ENCODE measurements at places on chromosomes 1 and 21.

DNA sequence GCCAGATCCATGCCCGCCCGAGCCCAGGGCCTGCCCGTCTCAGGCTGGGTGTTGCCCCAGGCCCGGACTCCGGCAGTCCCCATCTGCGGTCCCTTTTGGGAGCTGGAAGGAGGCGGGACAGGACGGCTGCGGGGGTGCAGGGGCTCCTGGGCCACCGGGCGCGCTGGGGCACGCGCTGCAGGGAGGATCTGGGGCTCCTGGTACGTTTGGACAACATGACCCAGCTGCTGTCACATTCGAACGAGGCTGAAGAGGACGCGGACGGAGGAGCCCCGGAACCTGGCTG is 6.6 kb upstream of the CALML6 start:
- no peaks in the 10 kb centered on the region for H3K27me3 ChIP-seq
- H3K36me3 ChIP-seq = no peaks in the 10 kb centered on the region
- H3K27ac ChIP-seq = no peak overlapping the region
- H3K4me1 ChIP-seq = peaks cover 15% of the 10 kb centered on the region
- DNase-seq = no peak

GRCh38 chr1:208154679-208155642 is 89.2 kb downstream of the PLXNA2 start:
- H3K27ac ChIP-seq = no peak overlapping the region
- H3K36me3 ChIP-seq = no peaks in the 10 kb centered on the region

- peaks cover 26% of the 10 kb centered on the region for H3K4me1 ChIP-seq
- H3K27me3 ChIP-seq = no peaks in the 10 kb centered on the region
- no peak for DNase-seq
Observed at GRCh38 chr21:37967036-37967435, 50.8 kb upstream of the KCNJ6 start.

DNA sequence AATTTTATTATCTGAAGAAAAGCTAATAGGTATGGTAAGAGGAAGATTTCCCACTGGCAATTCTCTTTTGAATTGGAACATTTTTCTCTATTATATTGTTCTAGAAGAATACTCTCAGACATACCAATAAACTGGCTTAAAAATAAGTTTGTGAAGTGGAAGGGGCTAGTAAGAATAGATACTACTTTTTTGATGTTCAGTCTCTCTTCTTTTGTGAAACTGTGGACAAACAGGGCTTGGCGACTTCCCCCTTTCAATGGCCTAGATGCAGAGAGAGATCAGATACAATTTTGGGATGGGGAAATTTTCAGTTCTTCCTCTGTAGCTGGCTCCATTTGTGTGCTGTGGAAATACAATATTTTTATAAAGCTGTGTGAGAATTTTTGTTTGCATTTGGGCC is 2.5 kb downstream of the PBX1 start:
- no peak for DNase-seq
- no peaks in the 10 kb centered on the region for H3K36me3 ChIP-seq
- H3K27me3 ChIP-seq = no peaks in the 10 kb centered on the region
- peaks cover 54% of the 10 kb centered on the region for H3K4me1 ChIP-seq
- H3K27ac ChIP-seq = no peak overlapping the region

DNA sequence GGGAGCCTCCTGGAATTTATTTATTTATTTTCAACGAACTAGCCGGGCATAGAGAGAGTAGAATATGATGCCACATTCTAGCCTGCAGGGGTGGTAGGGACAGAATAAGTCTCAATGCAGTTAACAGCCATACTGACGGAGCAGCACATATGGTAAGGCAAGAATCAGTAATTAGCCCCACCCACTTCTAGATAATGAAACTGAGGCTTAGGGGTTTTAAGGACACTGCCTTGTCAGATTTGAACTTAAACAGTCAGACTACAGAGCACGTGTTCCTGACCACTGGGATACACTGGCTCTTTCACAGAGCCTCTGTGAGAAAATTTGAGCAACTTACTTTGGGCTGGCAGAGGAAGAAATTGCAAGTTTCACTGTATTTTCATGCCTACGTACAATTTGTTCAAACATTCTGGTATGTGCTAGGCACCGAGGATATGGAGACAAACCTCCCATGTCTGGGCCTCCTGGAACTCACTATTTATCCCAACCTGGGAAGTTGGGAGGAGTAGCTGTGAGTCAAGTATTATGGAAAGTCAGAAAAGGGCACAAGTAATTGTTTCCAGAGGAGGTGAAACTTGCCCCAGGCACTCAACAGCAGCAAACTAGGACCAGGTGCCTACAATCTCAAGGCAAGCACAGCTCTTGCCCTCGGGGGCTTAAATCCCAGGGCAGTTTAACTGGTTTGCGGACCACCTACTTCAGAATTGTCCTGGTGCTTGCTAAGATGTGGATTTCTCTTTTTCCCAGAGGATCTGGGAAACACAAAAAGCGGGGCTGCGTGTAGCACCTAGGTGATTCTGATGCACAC is 1.6 kb upstream of the CLIC4 start:
- DNase-seq = no peak
- peak overlapping the region; percentile 70 for H3K27ac ChIP-seq
- peak overlapping the region; percentile 43 for H3K4me3 ChIP-seq
- H3K36me3 ChIP-seq = no peaks in the 10 kb centered on the region

GRCh38 chr1:65149351-65150107 is 1.5 kb downstream of the AK4 start:
- H3K4me3 ChIP-seq = peak overlapping the region; percentile 88
- peaks cover 80% of the 10 kb centered on the region for H3K27me3 ChIP-seq
- H3K4me1 ChIP-seq = peaks cover 23% of the 10 kb centered on the region

DNA sequence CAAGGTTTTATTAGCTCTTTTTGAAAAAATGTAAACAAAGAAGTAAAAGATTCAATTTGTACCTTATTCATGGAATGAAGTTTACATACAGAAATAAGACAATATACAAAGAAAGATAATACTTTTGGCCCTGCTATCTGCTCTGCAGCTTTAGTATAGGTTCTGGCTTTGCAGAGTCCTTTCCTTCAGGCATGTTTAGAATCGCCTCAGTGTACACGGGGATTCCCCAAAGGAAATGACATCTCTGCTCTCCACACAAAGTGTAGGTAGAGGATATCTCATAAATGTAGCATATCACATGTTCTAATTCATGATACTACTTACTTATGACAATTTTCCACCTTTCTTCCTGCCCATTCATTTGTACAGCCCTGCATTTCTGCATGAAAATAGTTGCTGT is 222.6 kb upstream of the DPYD start:
- H3K4me1 ChIP-seq = no peaks in the 10 kb centered on the region
- H3K27me3 ChIP-seq = no peaks in the 10 kb centered on the region
- DNase-seq = no peak
- no peak overlapping the region for H3K4me3 ChIP-seq
- no peak overlapping the region for H3K27ac ChIP-seq

- DNase-seq = no peak
- H3K4me1 ChIP-seq = peaks cover 18% of the 10 kb centered on the region
- no peaks in the 10 kb centered on the region for H3K36me3 ChIP-seq
- H3K27ac ChIP-seq = no peak overlapping the region
Observed at GRCh38 chr1:37404711-37405110, 69.7 kb upstream of the ZC3H12A start.

GRCh38 chr1:59043796-59044195 is 253.1 kb upstream of the FGGY start:
- no peak overlapping the region for H3K4me3 ChIP-seq
- DNase-seq = no peak
- H3K4me1 ChIP-seq = no peaks in the 10 kb centered on the region
- no peaks in the 10 kb centered on the region for H3K27me3 ChIP-seq
- no peaks in the 10 kb centered on the region for H3K36me3 ChIP-seq

- no peaks in the 10 kb centered on the region for H3K27me3 ChIP-seq
- H3K36me3 ChIP-seq = no peaks in the 10 kb centered on the region
- H3K4me1 ChIP-seq = no peaks in the 10 kb centered on the region
- no peak overlapping the region for H3K27ac ChIP-seq
- H3K4me3 ChIP-seq = no peak overlapping the region
- no peak for DNase-seq
Observed at GRCh38 chr1:153526132-153526543, 9.7 kb downstream of the S100A6 start.

GRCh38 chr1:33387625-33388024 is 43.3 kb downstream of the PHC2 start:
- H3K4me3 ChIP-seq = no peak overlapping the region
- H3K27ac ChIP-seq = no peak overlapping the region
- no peak for DNase-seq
- peaks cover 2% of the 10 kb centered on the region for H3K36me3 ChIP-seq
- H3K4me1 ChIP-seq = peaks cover 33% of the 10 kb centered on the region

DNA sequence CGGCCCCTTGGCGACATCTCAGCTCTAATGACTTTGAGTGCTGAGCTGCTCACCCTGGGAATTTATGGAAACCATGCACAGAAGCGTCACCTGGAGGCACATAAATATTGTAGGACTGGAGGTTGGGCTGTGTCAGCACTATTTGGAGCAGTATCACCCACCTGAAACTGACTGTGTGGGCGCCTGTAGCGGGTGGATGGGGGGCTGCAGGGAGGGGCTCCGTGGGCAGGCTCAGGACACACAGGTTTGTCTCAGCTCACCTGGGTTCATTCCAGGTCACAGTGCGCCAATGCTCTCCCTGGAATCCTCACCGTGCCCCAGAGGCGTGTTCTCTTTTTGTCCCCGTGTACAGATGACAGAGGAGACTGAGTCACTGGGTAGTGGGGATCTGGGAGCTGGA is 74.8 kb upstream of the ACTL8 start:
- peaks cover 15% of the 10 kb centered on the region for H3K4me1 ChIP-seq
- H3K4me3 ChIP-seq = no peak overlapping the region
- H3K27ac ChIP-seq = no peak overlapping the region
- peaks cover under 1% of the 10 kb centered on the region for H3K36me3 ChIP-seq
- no peak for DNase-seq

GRCh38 chr1:197924516-197925123 is 7.4 kb downstream of the LHX9 start:
- H3K4me1 ChIP-seq = peaks cover 8% of the 10 kb centered on the region
- DNase-seq = no peak
- H3K36me3 ChIP-seq = no peaks in the 10 kb centered on the region
- no peak overlapping the region for H3K27ac ChIP-seq

- no peaks in the 10 kb centered on the region for H3K27me3 ChIP-seq
- H3K36me3 ChIP-seq = no peaks in the 10 kb centered on the region
- no peak overlapping the region for H3K4me3 ChIP-seq
- peaks cover 23% of the 10 kb centered on the region for H3K4me1 ChIP-seq
Observed at GRCh38 chr21:16976193-16976592, 536.6 kb upstream of the CXADR start.

GRCh38 chr1:91757763-91758460 is 128.0 kb downstream of the TGFBR3 start:
- H3K27ac ChIP-seq = peak overlapping the region; percentile 9
- no peak for DNase-seq
- H3K4me3 ChIP-seq = no peak overlapping the region
- no peaks in the 10 kb centered on the region for H3K36me3 ChIP-seq
- H3K4me1 ChIP-seq = peaks cover 38% of the 10 kb centered on the region

DNA sequence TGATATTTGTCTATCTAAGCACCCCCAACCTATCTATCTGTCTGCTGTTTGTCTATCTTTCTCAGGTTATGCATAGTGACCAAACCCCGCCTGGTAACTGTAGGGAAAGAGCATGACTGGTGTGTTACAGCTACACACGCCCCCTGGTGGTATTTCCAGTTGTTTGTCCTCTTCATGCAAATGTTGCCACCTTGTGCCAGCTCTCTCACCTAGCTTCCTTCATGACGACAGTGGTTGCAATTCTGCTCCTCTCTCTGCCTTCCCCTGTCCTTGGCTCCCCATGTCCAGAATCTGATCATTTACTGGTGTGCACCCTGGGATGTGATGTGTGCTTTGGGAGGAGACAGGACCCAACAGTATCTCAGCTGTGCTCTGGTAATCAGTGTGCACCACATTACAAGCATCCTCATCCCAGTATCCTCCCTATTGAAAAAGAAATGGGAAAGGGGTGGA is 8.1 kb upstream of the INKA2 start:
- DNase-seq = peak; percentile 46
- peaks cover 3% of the 10 kb centered on the region for H3K27me3 ChIP-seq
- H3K4me3 ChIP-seq = no peak overlapping the region
- no peak overlapping the region for H3K27ac ChIP-seq
- no peaks in the 10 kb centered on the region for H3K36me3 ChIP-seq
- peaks cover 28% of the 10 kb centered on the region for H3K4me1 ChIP-seq

DNA sequence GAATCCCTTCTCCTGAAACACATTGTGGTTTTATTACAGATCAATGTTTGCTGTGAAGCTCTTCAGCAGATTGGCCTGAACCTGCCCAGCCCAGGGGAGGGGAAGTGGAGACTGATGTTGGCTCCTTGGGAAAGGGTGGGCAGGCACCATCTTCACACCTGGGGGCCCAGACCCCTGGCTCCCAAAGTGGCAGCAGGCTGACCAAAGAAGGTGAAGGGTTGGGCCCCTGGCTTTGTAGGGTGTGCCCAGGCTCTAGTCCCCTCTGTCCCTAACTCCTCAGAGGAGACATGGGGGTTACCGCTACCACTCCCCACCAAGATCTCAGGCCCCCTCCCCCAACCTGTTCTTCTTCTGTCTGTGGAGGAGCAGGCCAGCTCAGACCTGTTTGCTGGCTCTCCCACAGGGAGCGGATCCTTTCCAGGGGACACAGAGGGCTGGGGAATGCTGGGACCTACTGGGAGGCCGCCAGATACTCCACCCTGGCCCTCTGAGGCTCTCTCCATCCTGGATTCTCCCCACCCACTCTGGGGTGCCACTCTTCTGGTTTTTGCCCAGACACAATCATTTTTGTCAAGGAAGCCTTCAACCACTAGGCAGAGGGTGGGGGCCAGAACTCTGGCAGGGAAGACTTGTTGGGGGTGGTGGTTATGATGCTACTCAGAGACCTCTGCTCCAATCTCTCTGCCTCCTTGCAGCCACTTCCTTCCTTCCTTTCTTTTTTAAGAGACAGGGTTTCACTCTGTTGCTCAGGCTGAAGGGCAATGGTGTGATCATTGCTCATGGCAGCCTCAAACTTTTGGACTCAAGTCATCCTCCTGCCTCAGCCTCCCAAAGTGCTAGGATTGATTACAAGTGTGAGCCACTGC is 5.0 kb upstream of the EFNA3 start:
- H3K27ac ChIP-seq = no peak overlapping the region
- H3K4me1 ChIP-seq = peaks cover 28% of the 10 kb centered on the region
- H3K36me3 ChIP-seq = no peaks in the 10 kb centered on the region
- no peak overlapping the region for H3K4me3 ChIP-seq
- DNase-seq = no peak

DNA sequence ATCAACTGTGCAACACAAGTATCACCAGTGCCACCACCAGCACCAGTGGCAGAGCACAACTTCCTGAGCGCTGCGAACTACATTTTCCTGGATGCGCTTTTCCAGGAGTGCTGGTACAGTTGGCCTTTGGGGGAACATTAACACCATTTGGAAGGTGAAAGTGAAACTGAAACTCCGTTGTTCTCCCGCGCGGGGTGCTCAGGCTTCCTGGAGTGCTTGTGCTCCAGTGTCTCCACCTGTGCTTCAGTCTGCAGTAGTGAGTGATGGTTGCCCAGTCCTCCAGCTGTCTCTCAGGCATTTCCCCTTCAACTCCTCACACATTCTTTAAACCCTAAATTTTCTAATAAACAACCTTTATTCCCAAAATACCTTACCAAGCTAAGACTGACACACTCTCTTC is 187.8 kb downstream of the LRRIQ3 start:
- H3K4me1 ChIP-seq = no peaks in the 10 kb centered on the region
- no peak overlapping the region for H3K27ac ChIP-seq
- H3K36me3 ChIP-seq = no peaks in the 10 kb centered on the region
- no peak for DNase-seq
- H3K4me3 ChIP-seq = no peak overlapping the region

All from neural crest cell (in vitro differentiated cells).